ENCODE measurements at places on chromosomes 6 and 20.

GRCh38 chr6:132764370-132764769 is 6.7 kb upstream of the VNN2 start:
- DNase-seq, result no peak
- H3K27me3 ChIP-seq, result no peaks in the 10 kb centered on the region
- peaks cover 2% of the 10 kb centered on the region for H3K36me3 ChIP-seq
- H3K4me1 ChIP-seq, result no peaks in the 10 kb centered on the region
- no peak overlapping the region for H3K4me3 ChIP-seq
- no peak overlapping the region for H3K27ac ChIP-seq

- H3K36me3 ChIP-seq, result no peaks in the 10 kb centered on the region
- no peaks in the 10 kb centered on the region for H3K4me1 ChIP-seq
- no peak for DNase-seq
- H3K27ac ChIP-seq, result no peak overlapping the region
- no peaks in the 10 kb centered on the region for H3K27me3 ChIP-seq
- no peak overlapping the region for H3K4me3 ChIP-seq
Observed at GRCh38 chr6:132902901-132903300, 88.5 kb downstream of the RPS12 start.

GRCh38 chr6:112109262-112109661 is 21.9 kb downstream of the FAM229B start:
- H3K27ac ChIP-seq, result no peak overlapping the region
- peaks cover 6% of the 10 kb centered on the region for H3K36me3 ChIP-seq
- no peaks in the 10 kb centered on the region for H3K27me3 ChIP-seq
- H3K4me1 ChIP-seq, result no peaks in the 10 kb centered on the region
- no peak overlapping the region for H3K4me3 ChIP-seq
- DNase-seq, result no peak

DNA sequence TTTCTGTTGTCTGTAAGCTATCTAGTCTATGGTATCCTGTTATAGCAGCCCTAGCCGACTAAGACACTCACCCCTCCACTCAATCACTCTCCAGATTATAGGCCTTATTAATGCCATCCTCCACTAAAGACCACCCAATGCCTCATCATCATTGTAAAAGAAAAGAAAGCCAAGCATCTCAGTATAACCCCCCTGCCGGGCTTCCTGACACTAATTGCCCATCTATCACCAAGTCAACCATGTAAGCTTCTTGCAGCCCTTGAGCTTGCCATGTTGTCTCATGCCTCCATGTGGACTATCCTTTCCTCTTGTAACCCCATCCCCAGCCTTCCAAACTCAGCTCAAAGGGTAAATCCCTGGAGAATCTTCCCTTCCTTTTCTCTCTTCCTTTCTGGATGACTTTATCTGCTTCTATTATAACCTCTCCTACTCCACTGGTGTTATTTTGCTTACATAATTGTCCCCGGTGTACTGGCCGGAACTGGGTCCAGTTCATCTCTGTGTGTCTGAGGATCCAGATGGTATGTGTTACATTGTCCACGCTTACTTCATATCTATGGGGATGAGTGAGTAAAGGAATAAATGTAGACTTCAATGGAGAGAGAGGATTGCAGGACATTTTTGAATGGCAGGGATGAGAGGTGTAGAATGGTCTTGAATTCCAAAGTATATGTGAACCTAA is 202.9 kb upstream of the SOX4 start:
- H3K27ac ChIP-seq, result no peak overlapping the region
- H3K36me3 ChIP-seq, result no peaks in the 10 kb centered on the region
- no peaks in the 10 kb centered on the region for H3K27me3 ChIP-seq
- no peaks in the 10 kb centered on the region for H3K4me1 ChIP-seq
- DNase-seq, result no peak

DNA sequence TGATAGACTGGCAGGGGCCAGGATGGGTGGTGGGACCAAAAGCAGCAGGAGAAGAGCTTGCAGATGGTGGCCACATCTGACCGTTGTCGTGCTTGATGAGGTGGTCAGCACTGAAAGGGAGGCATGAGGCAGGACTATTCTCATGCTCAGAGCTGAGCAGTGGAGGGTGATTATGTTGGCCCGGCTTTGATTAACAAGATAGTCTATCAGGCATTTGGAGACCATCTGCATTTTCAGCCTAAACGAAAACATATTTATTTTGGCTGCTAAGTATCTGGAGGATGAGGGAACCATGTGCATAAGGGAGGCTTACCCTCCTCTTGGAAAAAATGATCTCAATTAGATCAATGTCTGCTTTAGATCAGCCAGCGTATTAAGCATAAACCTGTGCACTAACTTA is 141.6 kb upstream of the KCNK16 start:
- H3K4me3 ChIP-seq, result no peak overlapping the region
- no peaks in the 10 kb centered on the region for H3K27me3 ChIP-seq
- H3K27ac ChIP-seq, result no peak overlapping the region
- DNase-seq, result no peak

DNA sequence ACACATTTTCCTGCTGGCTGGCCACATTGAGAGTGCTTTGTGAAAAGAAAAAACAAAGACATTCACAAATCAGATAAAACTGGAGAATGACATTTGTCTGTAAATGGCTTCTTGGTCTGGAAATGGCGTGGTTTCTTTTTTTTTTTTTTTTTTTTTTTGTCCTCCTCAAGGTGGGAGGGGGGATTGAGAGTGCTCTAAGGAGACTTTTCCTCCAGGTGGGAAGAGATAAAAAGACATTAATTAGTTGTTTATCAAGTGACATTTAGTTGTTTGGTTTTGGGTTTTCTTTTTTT is 40.4 kb downstream of the GNAS start:
- no peak overlapping the region for H3K27ac ChIP-seq
- H3K27me3 ChIP-seq, result no peaks in the 10 kb centered on the region
- peak overlapping the region; percentile 96 for H3K4me3 ChIP-seq
- no peak for DNase-seq

- no peak for DNase-seq
- H3K27me3 ChIP-seq, result no peaks in the 10 kb centered on the region
- H3K4me3 ChIP-seq, result no peak overlapping the region
- H3K27ac ChIP-seq, result no peak overlapping the region
- peaks cover 23% of the 10 kb centered on the region for H3K36me3 ChIP-seq
Observed at GRCh38 chr6:42226645-42227143, 9.0 kb upstream of the MRPS10 start.

- no peak for DNase-seq
- peaks cover 9% of the 10 kb centered on the region for H3K4me1 ChIP-seq
- H3K4me3 ChIP-seq, result no peak overlapping the region
Observed at GRCh38 chr20:62150310-62150575, 6.7 kb downstream of the SS18L1 start.

GRCh38 chr6:101700655-101701054 is 307.1 kb downstream of the GRIK2 start:
- H3K4me1 ChIP-seq, result no peaks in the 10 kb centered on the region
- no peak overlapping the region for H3K27ac ChIP-seq
- H3K27me3 ChIP-seq, result no peaks in the 10 kb centered on the region
- no peaks in the 10 kb centered on the region for H3K36me3 ChIP-seq

GRCh38 chr6:111205502-111205901 is 118.2 kb downstream of the SLC16A10 start:
- no peaks in the 10 kb centered on the region for H3K27me3 ChIP-seq
- no peak for DNase-seq
- no peaks in the 10 kb centered on the region for H3K4me1 ChIP-seq
- H3K27ac ChIP-seq, result no peak overlapping the region
- H3K36me3 ChIP-seq, result no peaks in the 10 kb centered on the region
- H3K4me3 ChIP-seq, result no peak overlapping the region

- H3K27me3 ChIP-seq, result peaks cover 36% of the 10 kb centered on the region
- DNase-seq, result no peak
- peak overlapping the region; percentile 85 for H3K4me3 ChIP-seq
- no peak overlapping the region for H3K27ac ChIP-seq
- H3K4me1 ChIP-seq, result peaks cover 2% of the 10 kb centered on the region
- H3K36me3 ChIP-seq, result peaks cover 15% of the 10 kb centered on the region
Observed at GRCh38 chr20:21391972-21392352, 5.4 kb downstream of the NKX2-4 start.

DNA sequence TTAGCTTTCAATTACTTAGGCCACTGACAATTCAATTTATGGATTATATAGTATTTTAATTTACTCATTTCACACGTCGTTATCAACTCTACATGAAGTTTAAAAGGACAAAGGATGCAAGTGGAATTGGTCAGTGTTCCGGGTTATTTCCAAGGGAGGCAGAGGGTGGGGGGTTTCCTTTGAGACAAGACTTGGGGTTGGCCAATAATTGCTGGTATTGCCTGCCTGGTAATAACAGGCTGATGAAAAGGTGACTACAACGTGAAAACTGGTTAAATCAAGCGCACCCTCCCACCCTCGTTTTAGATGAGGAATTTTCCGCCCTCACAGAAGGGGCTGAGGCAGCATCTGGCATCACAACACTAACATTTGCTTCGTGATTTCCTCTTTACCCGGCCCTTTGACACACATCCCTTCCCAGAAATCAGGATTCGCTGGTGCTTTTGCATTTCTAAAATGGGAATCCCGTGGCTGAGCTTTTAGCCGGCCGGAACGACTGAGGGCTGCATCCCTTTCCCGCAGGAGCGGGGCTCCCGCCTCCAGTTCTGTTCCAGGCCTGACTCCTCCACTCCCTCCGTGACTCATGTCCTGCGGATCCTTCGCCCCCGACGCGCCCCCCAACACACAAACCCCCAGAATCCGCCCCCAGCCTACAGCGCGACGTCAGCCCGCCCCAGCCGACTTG is 999 bp upstream of the PIM1 start:
- no peaks in the 10 kb centered on the region for H3K27me3 ChIP-seq
- no peak for DNase-seq
- H3K4me3 ChIP-seq, result peak overlapping the region; percentile 88
- H3K4me1 ChIP-seq, result peaks cover 3% of the 10 kb centered on the region
- H3K36me3 ChIP-seq, result peaks cover 28% of the 10 kb centered on the region
- peak overlapping the region; percentile 46 for H3K27ac ChIP-seq

- H3K27ac ChIP-seq, result no peak overlapping the region
- no peaks in the 10 kb centered on the region for H3K27me3 ChIP-seq
- H3K36me3 ChIP-seq, result no peaks in the 10 kb centered on the region
- no peaks in the 10 kb centered on the region for H3K4me1 ChIP-seq
- no peak for DNase-seq
- H3K4me3 ChIP-seq, result no peak overlapping the region
Observed at GRCh38 chr6:39330476-39330875, 8.0 kb upstream of the KCNK16 start.

DNA sequence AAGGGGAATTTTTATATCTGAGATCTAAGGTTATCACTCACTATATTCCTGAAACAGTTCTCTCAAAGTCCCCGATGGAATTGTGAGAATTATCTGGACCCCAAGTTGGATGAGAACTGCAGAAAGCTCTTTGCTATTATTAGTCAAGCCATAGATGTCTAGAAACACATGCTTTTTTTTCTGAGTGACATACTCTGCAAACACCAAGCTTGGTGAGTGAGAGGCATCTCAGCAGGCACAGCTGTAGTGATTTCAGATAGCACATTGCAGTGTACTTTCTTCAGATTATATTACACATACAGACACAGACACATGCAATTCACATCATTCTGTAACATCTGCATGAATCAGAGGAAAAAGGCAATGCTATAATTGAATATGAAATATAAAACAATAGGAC is 111.1 kb upstream of the UFL1 start:
- H3K4me3 ChIP-seq, result no peak overlapping the region
- H3K27ac ChIP-seq, result no peak overlapping the region
- no peak for DNase-seq
- no peaks in the 10 kb centered on the region for H3K27me3 ChIP-seq
- no peaks in the 10 kb centered on the region for H3K4me1 ChIP-seq

DNA sequence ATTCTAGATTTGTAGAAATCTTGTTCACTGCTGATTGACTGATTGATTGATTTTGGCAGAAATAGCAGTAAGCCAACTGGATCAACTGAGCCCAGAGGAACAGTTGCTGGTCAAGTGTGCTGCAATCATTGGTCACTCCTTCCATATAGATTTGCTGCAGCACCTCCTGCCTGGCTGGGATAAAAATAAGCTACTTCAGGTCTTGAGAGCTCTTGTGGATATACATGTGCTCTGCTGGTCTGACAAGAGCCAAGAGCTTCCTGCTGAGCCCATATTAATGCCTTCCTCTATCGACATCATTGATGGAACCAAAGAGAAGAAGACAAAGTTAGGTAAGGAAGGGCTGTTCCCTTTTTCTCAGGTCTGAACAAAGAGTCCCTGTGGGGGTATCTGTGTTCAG is 31.2 kb downstream of the TREML1 start:
- H3K4me3 ChIP-seq, result no peak overlapping the region
- no peaks in the 10 kb centered on the region for H3K27me3 ChIP-seq
- no peak for DNase-seq
- H3K4me1 ChIP-seq, result no peaks in the 10 kb centered on the region
